Muscle of back (tissue), 13 donors: ENCODE measurements at places on chromosomes 4 and X. TPM values are rescaled to one million over a fixed set of nuclear protein-coding genes. Genes with fewer than 3 reads are reported as not detected.
A peak's percentile ranks its signal among the peaks of the same experiment; 100 is the strongest.

DNA sequence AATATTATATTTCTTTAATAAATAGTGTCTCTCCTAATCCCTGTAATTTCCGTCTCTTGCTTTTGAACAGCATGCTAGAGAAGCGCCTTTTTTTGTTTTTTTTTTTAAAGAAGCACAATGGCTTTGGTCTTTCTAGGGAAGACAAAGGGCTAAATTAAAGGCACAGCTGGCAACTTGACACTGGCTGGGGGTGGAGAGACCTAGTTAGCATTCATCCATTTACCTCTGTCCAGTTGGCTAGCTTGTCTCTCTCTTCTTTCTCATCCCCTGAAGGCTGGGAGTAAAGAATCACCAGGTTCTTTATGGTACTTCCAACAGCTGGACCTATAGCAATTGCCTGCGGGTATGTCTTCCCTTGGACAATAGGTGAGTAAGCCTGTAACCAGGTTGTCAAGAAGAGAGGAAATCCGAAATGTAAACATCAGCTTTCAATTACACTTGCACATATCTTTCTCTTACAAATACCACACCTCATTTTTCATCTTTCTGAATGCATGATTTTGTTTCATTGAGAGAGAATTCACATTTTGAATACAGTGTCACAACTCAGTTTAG lies 178.4 kb upstream of the GPR101 start:
- DNase-seq = no peak

DNA sequence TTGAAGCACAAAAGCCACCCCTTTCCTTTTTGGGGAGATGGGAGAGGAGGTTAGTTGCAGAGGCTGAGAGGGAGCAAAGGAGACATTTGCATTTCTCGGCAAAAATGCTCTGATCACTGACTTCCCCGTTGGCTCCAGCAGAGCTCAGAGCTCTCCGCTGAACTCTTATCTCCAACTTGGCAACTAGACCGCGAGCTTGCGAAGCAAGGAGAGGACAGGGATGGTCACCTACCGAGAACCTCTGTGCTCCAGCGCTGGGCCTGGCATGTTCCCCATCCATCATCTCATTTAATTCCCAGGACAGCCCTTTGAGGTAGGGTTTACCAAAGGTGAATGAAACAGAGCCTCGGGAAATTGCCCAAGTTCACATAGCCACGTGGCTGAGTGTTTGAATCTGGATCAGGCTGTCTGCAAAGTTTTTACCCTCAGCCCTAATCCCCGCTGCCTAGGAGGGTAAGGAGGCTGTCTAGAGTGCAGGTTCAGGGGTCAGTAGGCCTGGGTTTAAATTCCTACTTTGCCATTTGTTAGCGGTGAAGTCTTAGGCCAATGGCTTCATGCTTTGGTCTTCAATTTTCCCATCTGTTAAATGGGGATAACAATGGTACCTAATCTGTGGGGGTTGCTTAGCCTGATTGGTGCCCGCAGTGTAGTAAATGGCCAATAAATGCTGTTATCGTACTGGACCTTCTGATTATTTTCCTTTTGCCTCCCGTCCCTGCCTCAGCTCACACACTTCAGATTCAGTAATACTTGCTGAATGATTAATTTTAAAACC lies 3.8 kb upstream of the CITED1 start:
- no peak for DNase-seq

GRCh38 chrX:106917830-106918500 lies 2.2 kb upstream of the CLDN2 start:
- DNase-seq = peak; percentile 16

DNA sequence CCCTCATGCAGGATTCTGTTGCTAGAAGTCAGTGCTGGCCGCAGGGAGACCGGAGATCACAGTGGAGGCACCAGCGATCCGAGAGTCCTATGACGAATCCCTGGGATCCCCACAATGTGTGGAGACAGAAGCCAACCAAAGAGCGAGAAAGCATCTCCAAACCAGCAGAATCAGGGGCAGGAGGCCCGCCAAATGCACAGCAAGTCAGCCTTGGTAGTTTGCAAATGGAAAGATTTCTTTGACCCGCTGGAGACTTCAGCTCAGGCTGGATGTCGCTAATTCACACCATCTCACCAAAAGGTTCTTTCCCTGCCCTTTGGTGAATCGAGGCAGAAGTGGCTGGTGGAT lies 505 bp upstream of the PKD2 start:
- DNase-seq = no peak

GRCh38 chrX:106612393-106612763 lies 600 bp downstream of the RADX start:
- DNase-seq = no peak

DNA sequence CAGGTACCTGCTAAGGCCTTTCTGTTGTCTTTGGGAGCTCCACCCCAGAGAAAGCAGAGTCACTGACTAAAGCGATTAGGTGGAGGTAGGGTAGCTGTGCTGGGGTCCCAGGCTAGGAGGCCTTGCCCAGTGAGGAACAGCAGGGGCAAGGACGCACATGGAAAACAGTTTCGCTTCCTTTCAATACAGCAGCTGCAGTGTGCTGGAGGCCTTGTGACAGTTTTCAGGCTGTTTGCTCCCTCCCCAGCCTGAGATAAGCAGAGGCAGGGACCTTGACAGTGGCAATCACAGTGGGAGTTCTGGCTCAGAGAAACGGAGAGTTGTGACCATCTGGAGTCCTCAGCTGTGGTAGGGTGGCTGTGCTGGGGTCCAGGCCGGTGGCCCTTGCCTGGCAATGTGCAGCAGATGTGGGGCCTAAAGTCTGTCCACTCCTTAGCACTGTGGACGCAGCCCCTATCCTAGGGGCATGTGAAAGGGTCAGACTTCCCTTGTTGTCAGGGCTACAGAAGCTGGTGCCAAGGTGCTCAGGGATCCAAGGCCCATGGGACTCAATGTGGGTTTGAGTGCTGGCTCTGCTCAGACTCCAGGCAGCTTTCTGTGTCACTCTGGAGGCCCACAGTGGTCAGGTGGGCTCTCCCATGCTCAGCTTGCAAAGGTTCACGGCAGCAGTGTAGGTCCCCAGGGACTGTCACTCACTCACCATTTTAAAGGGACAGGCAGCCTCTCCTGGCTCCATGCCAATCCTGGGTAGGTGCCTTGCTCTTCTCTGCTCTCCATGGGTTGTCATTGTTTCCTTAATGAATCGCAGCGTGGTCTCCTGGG lies 534.9 kb upstream of the FMR1 start:
- DNase-seq = no peak

DNA sequence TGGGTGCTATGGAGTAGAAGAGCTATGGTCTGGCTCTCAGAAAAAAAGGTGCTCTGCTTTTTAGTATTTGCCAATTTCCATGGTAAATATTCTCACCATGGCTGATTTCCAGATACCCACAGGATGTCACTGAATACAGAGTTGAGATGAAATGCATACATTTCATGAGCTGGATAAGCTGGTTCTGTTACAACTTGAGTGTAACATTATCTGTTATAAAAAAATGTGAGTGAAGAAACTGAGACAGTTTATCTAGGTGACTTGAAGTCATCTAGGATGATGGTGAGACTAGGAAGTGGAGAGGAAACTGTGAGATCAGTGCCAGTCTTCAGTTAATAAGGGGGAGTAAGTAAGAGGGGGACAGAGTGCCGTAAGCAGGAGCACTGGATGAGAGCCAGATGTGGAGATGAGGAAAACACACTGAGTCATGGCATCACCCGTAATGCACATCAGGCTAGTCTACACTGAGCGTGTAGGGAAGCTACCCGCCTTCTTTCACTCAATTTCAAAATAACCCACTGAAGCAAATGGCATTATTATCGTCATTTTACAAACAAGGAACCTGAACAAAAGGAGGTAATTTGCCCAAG lies 5.0 kb downstream of the HPSE start:
- DNase-seq = no peak

GRCh38 chr4:93184053-93184452 lies 644.5 kb upstream of the ATOH1 start:
- DNase-seq = peak; percentile 38

GRCh38 chr4:95552942-95553550 lies 4.3 kb upstream of the UNC5C start:
- DNase-seq = no peak

DNA sequence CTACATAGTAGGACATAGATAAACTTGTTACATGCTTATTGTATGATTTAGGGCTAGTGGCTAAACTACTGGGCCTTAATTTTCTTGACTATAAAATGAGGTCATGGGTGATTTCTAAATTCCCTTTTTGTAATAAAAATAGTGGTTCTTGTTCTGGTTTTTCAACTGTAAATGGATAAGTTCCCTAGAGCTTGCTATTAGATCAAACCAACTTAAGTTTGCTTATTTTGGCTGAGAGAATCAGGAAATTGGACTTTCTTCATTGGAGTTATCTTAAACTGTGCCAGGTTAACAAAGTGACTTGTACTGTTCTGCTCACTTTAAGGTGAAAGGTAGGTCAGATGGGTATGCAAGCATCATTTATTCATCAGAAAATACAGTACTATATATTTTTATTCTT lies 78.3 kb downstream of the PDLIM5 start:
- no peak for DNase-seq

- DNase-seq = peak; percentile 21
Observed at GRCh38 chrX:31483336-31483735, 411.5 kb upstream of the FTHL17 start.

DNA sequence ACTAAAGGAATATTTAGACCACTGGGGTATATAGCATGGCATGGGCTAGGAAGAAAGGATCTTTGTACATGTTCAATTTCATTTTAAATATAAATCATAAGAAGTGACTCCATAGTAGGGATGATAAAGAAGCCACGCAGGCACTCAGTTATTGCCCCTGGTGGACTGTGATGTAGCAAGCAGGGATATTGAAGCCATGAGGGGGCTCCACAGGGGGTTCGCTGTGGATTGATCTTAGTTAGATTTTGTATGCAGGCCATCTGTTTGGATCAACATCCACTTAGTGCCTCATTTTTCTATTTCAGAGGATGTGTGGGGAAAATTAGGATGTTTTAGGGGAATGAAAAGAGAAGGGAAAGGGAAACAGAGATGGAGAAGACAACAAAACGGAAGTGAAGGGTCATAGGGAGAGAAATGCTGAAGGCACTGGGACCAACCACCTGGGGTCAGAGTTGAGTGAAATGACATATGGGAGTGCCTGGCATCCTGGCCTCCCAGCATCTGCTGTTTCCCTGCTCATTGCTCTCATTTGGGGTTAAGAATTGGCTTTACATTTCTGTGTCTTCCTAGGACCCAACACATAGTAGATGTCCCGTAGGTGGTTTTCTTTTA lies 11.2 kb upstream of the FREM3 start:
- DNase-seq = no peak

DNA sequence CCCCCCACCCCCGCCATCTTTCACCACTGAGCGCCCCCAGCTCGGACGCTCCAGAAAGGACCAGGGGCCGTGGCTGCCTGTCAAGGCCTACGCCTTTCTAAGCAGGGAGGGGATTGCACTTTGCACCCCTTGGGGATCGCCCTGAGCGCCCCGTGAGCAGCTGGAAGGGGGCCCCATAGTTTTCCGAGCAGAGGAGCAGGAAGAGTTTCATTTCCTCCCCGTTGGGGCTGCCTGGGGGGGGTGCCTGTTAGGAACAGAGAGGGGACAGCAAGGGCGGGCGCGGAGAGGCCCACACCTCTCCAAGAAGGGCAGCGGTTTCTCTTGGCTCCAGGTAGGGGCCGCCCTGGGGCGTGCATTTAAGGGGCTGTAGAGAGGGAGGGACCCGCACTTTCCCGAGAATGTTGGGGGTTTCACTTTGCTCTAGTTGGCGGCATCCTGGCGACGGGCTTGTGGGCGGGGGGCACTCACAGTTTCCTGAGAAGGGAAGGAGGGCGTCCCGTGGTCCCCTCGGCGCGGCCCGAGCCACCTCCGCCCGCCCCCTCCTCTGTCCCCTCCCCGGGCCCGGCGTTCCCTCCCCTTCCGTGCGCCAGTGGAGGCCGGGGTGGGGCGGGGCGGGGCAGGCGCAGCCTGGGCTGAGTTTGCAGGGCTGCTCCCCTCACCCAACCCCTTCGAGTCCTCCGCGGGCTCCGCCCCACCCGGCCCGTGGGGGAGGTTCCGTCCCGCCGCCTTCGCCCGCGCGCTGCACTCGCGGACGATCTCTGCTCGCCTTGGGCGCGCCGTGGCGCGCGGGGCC lies 82.3 kb upstream of the CD99 start:
- DNase-seq = peak; percentile 93

DNA sequence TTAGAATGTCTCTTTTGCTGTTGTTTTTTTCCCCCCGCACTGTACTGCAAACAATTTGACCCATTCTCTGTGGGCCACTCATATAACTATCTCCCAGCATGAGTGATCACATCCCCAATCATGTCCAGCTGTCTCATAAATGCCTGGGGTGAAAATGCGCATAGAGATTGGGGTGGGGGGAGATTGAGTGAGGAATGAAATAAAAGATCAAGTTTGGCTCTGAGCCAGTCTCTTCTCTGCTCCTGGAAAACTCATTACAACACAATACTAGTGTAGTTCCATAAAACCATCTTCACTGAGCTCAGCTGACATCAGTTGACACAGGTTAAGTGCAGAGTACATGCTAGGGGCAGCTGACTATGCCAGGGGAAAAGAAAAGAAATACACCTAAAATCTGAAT lies 96.9 kb downstream of the EGF start:
- DNase-seq = no peak

- peak; percentile 76 for DNase-seq
Observed at GRCh38 chrX:3522101-3522650, 175.7 kb upstream of the MXRA5 start.

- no peak for DNase-seq
Observed at GRCh38 chrX:66164470-66164869, 423 bp downstream of the HEPH start.

GRCh38 chr4:168849030-168849675 lies 160.9 kb downstream of the CBR4 start:
- DNase-seq = peak; percentile 76

GRCh38 chr4:124427095-124427767 lies 285.3 kb downstream of the ANKRD50 start:
- no peak for DNase-seq

DNA sequence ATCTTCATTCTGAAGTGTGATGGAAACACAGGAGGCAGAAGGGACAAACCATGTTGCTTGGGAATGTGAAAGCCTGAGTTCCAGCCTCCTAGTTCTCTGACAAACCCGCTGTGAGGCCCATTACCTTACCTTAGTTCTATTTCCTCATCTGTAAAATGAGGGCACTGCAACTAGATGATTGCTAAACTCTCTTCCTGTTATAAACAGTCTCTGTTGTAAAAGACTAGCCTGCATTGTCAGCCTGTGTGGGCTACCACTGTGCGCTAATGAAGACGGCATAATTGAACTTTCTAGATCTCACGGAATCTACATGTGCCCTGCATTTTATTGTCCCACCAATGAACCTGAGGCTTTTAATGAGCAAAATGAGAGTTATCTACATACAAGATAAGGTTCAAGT lies 147.2 kb downstream of the AFF2 start:
- DNase-seq = no peak

DNA sequence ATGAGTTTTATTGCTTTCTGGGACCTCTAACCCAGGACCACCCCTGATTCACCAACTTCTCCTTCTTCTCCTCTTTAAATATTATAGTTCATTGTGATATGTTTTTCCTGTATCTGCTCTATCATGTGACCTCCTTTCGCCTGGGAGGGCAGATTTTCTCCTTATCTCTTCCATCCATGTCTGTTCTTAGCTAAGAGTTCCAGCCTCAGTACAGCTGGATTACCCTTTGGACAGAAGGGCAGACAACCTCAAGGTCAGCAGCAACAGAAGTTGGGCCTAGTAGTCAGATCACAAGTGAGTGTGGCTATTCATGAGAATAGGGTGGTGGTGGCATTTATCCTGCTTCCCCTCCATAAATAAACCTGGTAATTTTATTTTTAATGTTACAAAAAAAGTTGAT lies 5.7 kb upstream of the XK start:
- DNase-seq = no peak

NAP1L3 gene
- polyA plus RNA-seq = 6.1 TPM

LRIT3 gene
- 0.69 TPM for polyA plus RNA-seq

DCAF4L1 gene
- 0.12 TPM for polyA plus RNA-seq

AKAP14 gene
- polyA plus RNA-seq = not detected

XKRX gene
- polyA plus RNA-seq = not detected

SAGE1 gene
- polyA plus RNA-seq = not detected

GLRB gene
- 6.9 TPM for polyA plus RNA-seq
